Kasumi-1 (cell line): ENCODE measurements at places on chromosomes 3 and 15.
A peak's percentile ranks its signal among the peaks of the same experiment; 100 is the strongest.

DNA sequence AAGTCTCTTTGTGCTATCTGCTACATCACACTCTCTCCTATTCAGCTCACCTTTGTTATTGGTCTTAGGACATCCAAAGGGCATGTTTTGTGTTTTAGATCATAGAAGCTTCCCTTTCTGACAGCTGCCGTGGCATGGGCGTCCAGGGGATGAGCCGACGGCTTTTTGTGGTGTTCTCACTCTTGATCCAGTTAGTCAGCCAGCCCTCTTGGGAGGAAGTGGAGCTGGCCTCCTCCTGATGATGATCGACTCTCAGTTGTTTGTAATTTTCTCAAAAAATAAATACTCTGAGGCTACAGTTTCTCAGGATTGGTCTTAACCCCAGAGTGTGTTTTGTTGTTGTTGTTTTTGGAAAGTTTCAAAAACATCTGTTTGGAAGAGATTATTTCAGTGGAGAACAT, 34.4 kb downstream of the BOC start:
- no peak for DNase-seq

- DNase-seq = no peak
These were observed 51.3 kb downstream of the SMAD3 start for GRCh38 chr15:67116742-67117141.

DNA sequence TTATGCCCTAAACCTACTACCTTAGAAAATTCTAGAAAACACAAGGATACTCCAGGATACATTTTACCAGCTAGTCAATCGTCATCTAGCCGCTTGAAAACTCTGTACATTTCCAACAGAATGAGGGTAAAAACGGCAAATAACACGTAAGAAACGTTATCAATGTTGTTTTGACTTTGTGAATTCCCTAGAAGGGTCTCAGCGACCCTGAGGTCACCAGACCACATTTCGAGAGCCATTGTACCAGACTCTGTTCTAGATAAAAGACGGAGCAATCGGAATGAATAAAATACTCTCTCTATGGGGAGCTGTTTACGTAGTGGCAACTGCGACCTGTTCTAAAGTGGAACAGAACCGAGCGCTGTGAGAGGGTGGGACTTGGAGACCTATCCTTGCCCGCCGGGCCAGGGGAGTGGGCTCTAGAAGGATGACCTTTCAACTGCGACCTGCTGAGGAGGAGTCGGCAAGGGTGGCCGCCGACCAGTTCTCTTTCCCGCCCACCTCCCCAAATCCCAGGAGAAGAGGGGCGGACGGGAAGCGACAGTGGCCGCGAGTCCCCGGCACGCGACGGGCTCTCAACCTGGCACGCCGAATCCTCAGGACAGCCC, 778 bp upstream of the AP4E1 start:
- peak; percentile 66 for DNase-seq

DNA sequence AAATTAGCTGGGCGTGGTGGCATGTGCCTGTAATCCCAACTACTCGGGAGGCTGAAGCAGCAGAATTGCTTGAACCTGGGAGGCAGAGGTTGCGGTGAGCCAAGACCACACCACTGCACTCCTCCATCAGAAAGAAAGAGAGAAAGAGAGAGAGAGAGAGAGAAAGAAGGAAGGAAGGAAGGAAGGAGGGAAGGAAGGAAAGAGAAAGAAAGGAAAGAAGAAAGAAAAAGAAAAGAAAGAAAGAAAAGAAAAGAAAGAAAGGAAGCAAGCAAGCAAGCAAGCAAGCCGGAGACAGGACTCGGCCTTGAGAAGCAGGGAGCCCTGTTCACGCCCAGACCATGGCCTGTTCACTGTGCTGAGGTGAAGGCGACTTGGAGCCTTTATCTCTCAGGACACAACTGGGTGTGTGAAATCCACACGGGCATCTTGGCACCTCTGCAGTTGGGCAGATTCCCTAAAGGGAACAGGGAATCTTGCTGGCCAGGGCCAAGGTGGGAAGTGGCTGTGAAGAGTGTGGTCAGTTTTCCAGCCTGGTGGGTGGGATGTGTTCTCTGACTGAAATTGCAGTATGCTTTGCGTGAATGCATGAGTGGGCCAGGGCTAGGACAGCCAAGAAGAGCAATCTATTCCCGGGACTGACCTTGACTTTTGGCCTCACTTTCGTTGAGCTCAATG, 90.3 kb downstream of the CORO2B start:
- no peak for DNase-seq
